Mononuclear cell (primary cell): ENCODE measurements at places on chromosomes 7 and 10. TPM values are rescaled to one million over a fixed set of nuclear protein-coding genes. Genes with fewer than 3 reads are reported as not detected.

MALRD1 gene
- total RNA-seq = not detected

RPEL1 gene
- not detected for total RNA-seq

TNKS2 gene
- total RNA-seq = 71.5 TPM

CPVL gene
- total RNA-seq = 132 TPM

DNAJB12 gene
- total RNA-seq = 32.1 TPM

MOGAT3 gene
- not detected for total RNA-seq

RGS10 gene
- total RNA-seq = 181 TPM

SPDYE5 gene
- not detected for total RNA-seq

SUN3 gene
- total RNA-seq = 0.10 TPM

TACR2 gene
- not detected for total RNA-seq

OSBPL3 gene
- total RNA-seq = 9.3 TPM

SLC26A4 gene
- not detected for total RNA-seq

ZNF727 gene
- total RNA-seq = 0.52 TPM

PKD2L1 gene
- total RNA-seq = under 0.01 TPM

SLC26A5 gene
- not detected for total RNA-seq

METTL27 gene
- total RNA-seq = not detected

PRSS37 gene
- total RNA-seq = 0.10 TPM

SPDYE1 gene
- under 0.01 TPM for total RNA-seq

TLL2 gene
- not detected for total RNA-seq
